T-cell (primary cell): ENCODE measurements at places on chromosomes 16 and 17. TPM values are rescaled to one million over a fixed set of nuclear protein-coding genes. Genes with fewer than 3 reads are reported as not detected.

GRCh38 chr17:9522074-9522473 is 53.5 kb downstream of the STX8 start:
- DNase-seq: no peak
- no peak overlapping the region for H3K4me3 ChIP-seq
- no peaks in the 10 kb centered on the region for H3K27me3 ChIP-seq
- peaks cover 7% of the 10 kb centered on the region for H3K4me1 ChIP-seq
- H3K36me3 ChIP-seq: no peaks in the 10 kb centered on the region
- H3K27ac ChIP-seq: no peak overlapping the region

ANKRD40 gene
- total RNA-seq: 30.6 TPM

GRCh38 chr16:49781401-49781800 is 74.5 kb downstream of the ZNF423 start:
- H3K27me3 ChIP-seq: no peaks in the 10 kb centered on the region
- no peaks in the 10 kb centered on the region for H3K4me1 ChIP-seq
- no peak for DNase-seq
- H3K27ac ChIP-seq: no peak overlapping the region

NPIPA3 gene
- total RNA-seq: 1.2 TPM

NARF gene
- 104 TPM for total RNA-seq

- no peak for DNase-seq
- no peak overlapping the region for H3K4me3 ChIP-seq
- H3K27ac ChIP-seq: no peak overlapping the region
- peaks cover 7% of the 10 kb centered on the region for H3K36me3 ChIP-seq
- no peaks in the 10 kb centered on the region for H3K4me1 ChIP-seq
Measured at GRCh38 chr17:73069841-73070240, 22.6 kb downstream of the SLC39A11 start.
